Activated CD4-positive, alpha-beta memory T cell treated with anti-CD3 and anti-CD28 coated beads, Interleukin-2, amount 10 ng/mL, durations not matched to agents 7 days and 5 days (primary cell): ENCODE measurements at places on chromosomes 2 and 18. TPM values are rescaled to one million over a fixed set of nuclear protein-coding genes. Genes with fewer than 3 reads are reported as not detected.
A peak's percentile ranks its signal among the peaks of the same experiment; 100 is the strongest.

- H3K4me1 ChIP-seq, result peaks cover 12% of the 10 kb centered on the region
- H3K27me3 ChIP-seq, result no peaks in the 10 kb centered on the region
- H3K36me3 ChIP-seq, result peaks cover 83% of the 10 kb centered on the region
- H3K27ac ChIP-seq, result no peak overlapping the region
- H3K4me3 ChIP-seq, result no peak overlapping the region
These were observed 93.3 kb upstream of the EML6 start for GRCh38 chr2:54629914-54630857.

- peaks cover 2% of the 10 kb centered on the region for H3K36me3 ChIP-seq
- H3K27me3 ChIP-seq, result no peaks in the 10 kb centered on the region
- H3K4me3 ChIP-seq, result peak overlapping the region; percentile 43
- H3K4me1 ChIP-seq, result peaks cover 71% of the 10 kb centered on the region
- DNase-seq, result no peak
These were observed 7.1 kb downstream of the ADAM17 start for GRCh38 chr2:9548506-9548905.

GRCh38 chr18:11124054-11124453, 25.3 kb downstream of the PIEZO2 start:
- H3K4me3 ChIP-seq, result no peak overlapping the region
- H3K36me3 ChIP-seq, result no peaks in the 10 kb centered on the region

GRCh38 chr2:23207871-23208270, 177.1 kb upstream of the KLHL29 start:
- H3K4me1 ChIP-seq, result no peaks in the 10 kb centered on the region
- no peaks in the 10 kb centered on the region for H3K36me3 ChIP-seq
- no peak overlapping the region for H3K27ac ChIP-seq
- no peak for DNase-seq
- H3K27me3 ChIP-seq, result no peaks in the 10 kb centered on the region

DNA sequence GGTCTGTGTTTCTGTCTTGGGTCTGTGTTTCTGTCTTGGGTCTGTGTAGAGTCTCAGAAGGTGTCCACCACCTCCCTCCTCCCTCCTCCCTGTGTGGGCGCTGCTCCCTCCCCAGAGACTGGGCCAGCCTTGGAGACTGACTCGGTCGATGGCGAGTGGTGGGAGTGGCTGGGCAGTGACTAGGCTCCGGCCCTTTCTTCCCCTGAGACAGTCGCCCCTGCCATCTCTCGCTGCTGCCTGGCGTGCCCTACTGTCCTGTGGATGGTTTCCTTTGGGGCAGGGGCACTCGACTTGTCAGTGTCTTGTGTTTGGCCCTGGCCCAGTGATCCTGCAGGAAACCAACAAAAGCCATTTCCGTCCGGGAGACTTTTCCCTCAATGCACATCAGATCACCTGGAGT, 215.8 kb downstream of the NDUFA10 start:
- no peak overlapping the region for H3K27ac ChIP-seq
- no peaks in the 10 kb centered on the region for H3K4me1 ChIP-seq
- H3K4me3 ChIP-seq, result no peak overlapping the region
- no peak for DNase-seq
- no peaks in the 10 kb centered on the region for H3K36me3 ChIP-seq

DNA sequence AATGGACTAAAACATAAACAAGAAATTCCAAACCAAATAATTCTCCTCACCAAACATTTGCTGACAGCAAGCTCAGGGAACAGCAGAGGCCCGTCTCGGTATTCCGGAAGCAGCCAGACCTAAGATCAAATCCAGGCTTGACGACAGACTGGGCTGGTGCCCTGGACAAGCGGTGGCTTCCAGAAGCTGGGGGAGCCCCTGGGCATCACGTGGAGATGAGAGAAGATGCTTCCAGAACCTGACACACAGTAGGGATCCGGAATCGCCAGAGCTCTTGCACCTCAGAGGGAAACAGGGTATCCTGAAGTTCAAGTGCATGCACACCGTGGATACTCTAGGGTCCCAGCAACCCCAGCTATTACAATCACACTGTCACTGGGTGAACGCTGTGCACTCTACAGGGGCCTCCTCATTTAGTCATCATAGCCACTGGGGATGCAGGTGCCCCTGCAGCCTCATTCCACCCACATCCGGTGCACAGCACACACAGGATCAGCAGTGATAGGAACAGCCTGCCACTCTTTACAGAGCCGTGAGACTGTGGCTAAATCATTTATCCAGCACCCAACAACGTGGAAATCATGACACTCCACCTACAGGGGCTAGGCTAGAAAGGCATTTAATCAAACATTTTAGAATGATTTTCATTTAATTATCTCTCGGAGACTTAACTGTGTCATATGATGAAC, 102.6 kb downstream of the HDAC4 start:
- peaks cover 69% of the 10 kb centered on the region for H3K4me1 ChIP-seq
- H3K27ac ChIP-seq, result peak overlapping the region; percentile 92
- DNase-seq, result peak; percentile 87
- H3K4me3 ChIP-seq, result peak overlapping the region; percentile 76
- peaks cover 13% of the 10 kb centered on the region for H3K27me3 ChIP-seq

The TCF7L1 gene
- total RNA-seq, result not detected

DNA sequence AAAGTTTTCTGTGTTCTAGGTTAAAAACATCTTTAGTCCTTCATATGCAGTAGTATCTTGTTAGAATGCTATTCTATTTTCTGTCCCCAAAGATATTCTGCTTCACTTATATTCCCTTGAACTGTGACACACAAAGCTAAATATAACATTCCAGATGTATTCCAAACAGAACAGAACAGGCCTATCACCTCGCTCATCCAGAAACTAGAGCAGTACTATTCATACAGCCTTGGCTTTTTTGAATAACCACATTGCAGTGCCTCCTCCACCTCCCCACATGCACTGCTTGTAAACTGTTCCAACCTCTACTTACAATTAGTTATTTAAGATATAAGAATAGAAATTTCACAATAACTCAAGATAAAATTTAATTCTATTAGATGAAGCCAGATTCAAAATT, 196.8 kb downstream of the EXOC6B start:
- no peak overlapping the region for H3K4me3 ChIP-seq
- no peaks in the 10 kb centered on the region for H3K4me1 ChIP-seq
- no peak for DNase-seq
- no peaks in the 10 kb centered on the region for H3K27me3 ChIP-seq
- H3K36me3 ChIP-seq, result no peaks in the 10 kb centered on the region
- H3K27ac ChIP-seq, result no peak overlapping the region

The CXCR1 gene
- total RNA-seq, result 2.7 TPM

The PTPRN gene
- total RNA-seq, result 0.28 TPM

- no peak overlapping the region for H3K27ac ChIP-seq
- no peak for DNase-seq
- no peaks in the 10 kb centered on the region for H3K27me3 ChIP-seq
- no peaks in the 10 kb centered on the region for H3K4me1 ChIP-seq
- no peak overlapping the region for H3K4me3 ChIP-seq
- H3K36me3 ChIP-seq, result no peaks in the 10 kb centered on the region
These were observed 1143.6 kb upstream of the ACVR2A start for GRCh38 chr2:146701183-146701582.

The GALNT1 gene
- total RNA-seq, result 47.3 TPM

DNA sequence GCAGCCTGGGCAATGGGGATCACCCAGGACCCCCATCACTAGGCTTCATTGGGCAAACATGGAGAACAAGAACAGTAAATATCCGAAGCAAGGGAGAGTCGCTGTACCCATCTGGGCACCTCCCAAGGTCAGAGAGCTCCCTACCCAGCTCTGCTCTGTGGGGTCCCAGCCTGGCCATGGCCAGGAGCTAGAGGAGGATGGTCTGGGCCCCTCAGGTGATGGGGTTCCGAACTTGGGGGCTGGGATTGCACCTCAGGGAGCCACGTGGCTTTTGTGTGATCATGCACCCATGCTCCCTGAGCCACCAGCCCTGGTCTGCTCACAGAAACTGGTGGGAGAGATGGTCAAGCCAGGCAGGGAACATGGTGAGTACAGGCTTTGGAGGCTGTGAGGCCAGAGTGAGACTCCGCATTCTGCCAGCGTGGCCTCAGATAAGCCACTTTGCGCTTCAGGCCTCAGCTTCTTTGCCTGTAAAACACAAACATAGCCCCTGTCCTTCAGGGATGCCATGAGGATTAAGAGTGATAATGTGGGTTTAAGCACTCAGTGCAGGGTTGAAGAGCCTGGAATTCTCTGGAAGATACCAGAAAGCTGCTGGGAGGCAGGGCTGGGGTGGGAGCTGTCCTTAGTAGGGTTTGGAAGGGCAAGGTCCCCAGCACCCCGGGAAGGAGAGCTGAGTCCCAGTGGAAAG, 3.0 kb upstream of the NMUR1 start:
- H3K4me1 ChIP-seq, result peaks cover 35% of the 10 kb centered on the region
- no peak overlapping the region for H3K4me3 ChIP-seq
- DNase-seq, result no peak

DNA sequence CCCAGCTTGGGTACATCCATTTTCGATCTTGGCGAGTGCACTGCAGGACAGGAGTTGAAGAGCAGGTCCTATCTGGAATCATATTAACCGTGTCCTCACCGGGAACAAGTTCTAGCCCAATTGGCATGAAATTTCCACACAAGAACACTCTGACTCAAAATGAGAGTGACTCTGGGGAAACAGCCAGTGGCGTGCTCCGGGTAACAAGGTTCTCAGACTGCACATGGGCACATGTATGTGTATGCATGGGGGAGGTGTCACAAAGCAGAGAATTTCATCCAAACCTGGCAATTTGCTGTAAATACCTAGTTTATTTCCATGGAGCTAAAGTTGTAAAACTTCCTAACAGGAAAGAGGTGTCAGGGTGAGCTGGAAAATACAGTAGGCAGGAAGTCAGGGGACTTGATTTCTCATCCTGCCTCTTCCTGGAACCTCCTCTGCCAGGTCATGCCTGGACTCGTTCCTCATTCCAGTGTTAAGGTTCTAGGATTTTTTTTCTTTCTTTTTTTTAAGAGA, 1.7 kb downstream of the TUBB6 start:
- peak overlapping the region; percentile 24 for H3K4me3 ChIP-seq
- no peak for DNase-seq
- peaks cover 20% of the 10 kb centered on the region for H3K4me1 ChIP-seq
- no peak overlapping the region for H3K27ac ChIP-seq

The MAP3K19 gene
- not detected for total RNA-seq

- H3K36me3 ChIP-seq, result no peaks in the 10 kb centered on the region
- H3K4me3 ChIP-seq, result peak overlapping the region; percentile 1
- H3K27me3 ChIP-seq, result peaks cover 3% of the 10 kb centered on the region
- peaks cover 17% of the 10 kb centered on the region for H3K4me1 ChIP-seq
- peak; percentile 41 for DNase-seq
These were observed 198.6 kb downstream of the MEMO1 start for GRCh38 chr2:31812051-31812798.

- no peaks in the 10 kb centered on the region for H3K36me3 ChIP-seq
- no peaks in the 10 kb centered on the region for H3K27me3 ChIP-seq
- no peaks in the 10 kb centered on the region for H3K4me1 ChIP-seq
These were observed 285.8 kb upstream of the REV1 start for GRCh38 chr2:99775585-99775984.

The DSG2 gene
- 0.13 TPM for total RNA-seq

The TXNDC2 gene
- not detected for total RNA-seq

- peaks cover 65% of the 10 kb centered on the region for H3K27me3 ChIP-seq
- DNase-seq, result peak; percentile 57
- H3K4me3 ChIP-seq, result peak overlapping the region; percentile 39
- H3K36me3 ChIP-seq, result peaks cover 4% of the 10 kb centered on the region
- peaks cover 63% of the 10 kb centered on the region for H3K4me1 ChIP-seq
- peak overlapping the region; percentile 78 for H3K27ac ChIP-seq
These were observed 206.7 kb downstream of the SH3RF3 start for GRCh38 chr2:109335631-109336176.

GRCh38 chr2:200159357-200159707, 147.2 kb upstream of the SPATS2L start:
- peaks cover 6% of the 10 kb centered on the region for H3K27me3 ChIP-seq
- no peaks in the 10 kb centered on the region for H3K36me3 ChIP-seq
- no peaks in the 10 kb centered on the region for H3K4me1 ChIP-seq

The ERFE gene
- total RNA-seq, result not detected

GRCh38 chr2:147623328-147623727, 221.5 kb upstream of the ACVR2A start:
- no peak overlapping the region for H3K4me3 ChIP-seq
- DNase-seq, result peak; percentile 28
- H3K27ac ChIP-seq, result peak overlapping the region; percentile 33
- H3K36me3 ChIP-seq, result no peaks in the 10 kb centered on the region
- H3K27me3 ChIP-seq, result no peaks in the 10 kb centered on the region

GRCh38 chr2:36485521-36485920, 112.4 kb downstream of the FEZ2 start:
- no peaks in the 10 kb centered on the region for H3K4me1 ChIP-seq
- DNase-seq, result no peak
- H3K4me3 ChIP-seq, result no peak overlapping the region
- peaks cover 2% of the 10 kb centered on the region for H3K36me3 ChIP-seq
- no peak overlapping the region for H3K27ac ChIP-seq

- DNase-seq, result no peak
- H3K27ac ChIP-seq, result no peak overlapping the region
- H3K4me1 ChIP-seq, result no peaks in the 10 kb centered on the region
- H3K27me3 ChIP-seq, result no peaks in the 10 kb centered on the region
These were observed 261.5 kb downstream of the MYCN start for GRCh38 chr2:16201848-16202247.

DNA sequence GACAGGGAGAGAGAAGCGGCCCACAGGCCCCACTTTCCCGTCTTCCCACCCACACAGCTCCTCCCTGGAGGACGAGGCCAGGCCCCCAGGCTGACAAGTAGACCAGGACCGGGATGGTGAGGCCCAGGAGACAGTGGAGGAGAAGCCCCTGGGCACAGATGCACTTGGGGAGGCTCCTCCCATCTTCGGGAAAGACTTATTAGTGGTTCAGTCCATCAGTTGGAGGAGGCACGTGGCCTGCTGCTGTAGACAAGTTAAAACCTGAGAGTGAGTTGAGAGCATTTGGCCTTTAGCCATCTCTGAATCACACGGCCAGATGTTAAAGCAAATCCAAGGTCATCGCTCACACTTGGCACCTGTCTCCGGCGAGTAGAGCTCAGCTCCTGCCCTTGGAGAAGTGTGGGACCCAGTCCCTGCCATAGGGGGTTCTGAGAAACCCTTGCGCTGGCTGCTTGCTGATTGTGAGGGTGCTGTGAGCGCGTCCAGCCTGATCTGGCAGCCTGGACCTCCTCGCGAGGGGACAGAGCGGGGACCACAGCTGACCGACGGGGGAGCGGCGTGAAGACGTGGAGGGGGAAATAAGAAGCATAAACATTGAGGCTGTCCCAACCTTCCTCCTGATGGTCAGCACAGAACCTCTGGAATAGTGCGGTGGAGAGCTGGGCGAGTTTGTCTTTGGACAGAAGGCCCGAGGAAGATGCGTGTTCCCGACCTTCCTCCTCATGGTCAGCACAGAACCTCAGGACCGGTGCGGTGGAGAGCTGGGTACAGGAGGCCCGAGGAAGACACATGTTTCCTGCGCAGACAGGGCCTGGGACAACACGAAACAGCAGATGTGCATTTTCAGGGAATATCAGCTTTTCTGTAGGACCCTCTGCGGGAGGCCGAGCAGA, 24.7 kb upstream of the ALLC start:
- H3K4me3 ChIP-seq, result no peak overlapping the region
- H3K27me3 ChIP-seq, result no peaks in the 10 kb centered on the region
- H3K27ac ChIP-seq, result no peak overlapping the region
- no peak for DNase-seq
- H3K4me1 ChIP-seq, result no peaks in the 10 kb centered on the region

The CRYGD gene
- not detected for total RNA-seq
